ENCODE measurements at places on chromosomes 16 and 17. TPM values are rescaled to one million over a fixed set of nuclear protein-coding genes. Genes with fewer than 3 reads are reported as not detected.

GRCh38 chr17:67281743-67282142 is 36.7 kb upstream of the HELZ start:
- no peak overlapping the region for H3K27ac ChIP-seq
- no peaks in the 10 kb centered on the region for H3K36me3 ChIP-seq
- H3K4me1 ChIP-seq, result no peaks in the 10 kb centered on the region
- DNase-seq, result no peak
- peaks cover 4% of the 10 kb centered on the region for H3K27me3 ChIP-seq

- H3K4me3 ChIP-seq, result no peak overlapping the region
- no peaks in the 10 kb centered on the region for H3K4me1 ChIP-seq
- H3K27ac ChIP-seq, result no peak overlapping the region
Observed at GRCh38 chr17:51595826-51596398, 335.6 kb downstream of the UTP18 start.

GRCh38 chr17:57282296-57282695 is 26.0 kb downstream of the MSI2 start:
- H3K36me3 ChIP-seq, result peaks cover 75% of the 10 kb centered on the region
- peak overlapping the region; percentile 7 for H3K4me3 ChIP-seq
- peak overlapping the region; percentile 66 for H3K27ac ChIP-seq
- H3K4me1 ChIP-seq, result peaks cover 87% of the 10 kb centered on the region
- no peaks in the 10 kb centered on the region for H3K27me3 ChIP-seq
- no peak for DNase-seq

DNA sequence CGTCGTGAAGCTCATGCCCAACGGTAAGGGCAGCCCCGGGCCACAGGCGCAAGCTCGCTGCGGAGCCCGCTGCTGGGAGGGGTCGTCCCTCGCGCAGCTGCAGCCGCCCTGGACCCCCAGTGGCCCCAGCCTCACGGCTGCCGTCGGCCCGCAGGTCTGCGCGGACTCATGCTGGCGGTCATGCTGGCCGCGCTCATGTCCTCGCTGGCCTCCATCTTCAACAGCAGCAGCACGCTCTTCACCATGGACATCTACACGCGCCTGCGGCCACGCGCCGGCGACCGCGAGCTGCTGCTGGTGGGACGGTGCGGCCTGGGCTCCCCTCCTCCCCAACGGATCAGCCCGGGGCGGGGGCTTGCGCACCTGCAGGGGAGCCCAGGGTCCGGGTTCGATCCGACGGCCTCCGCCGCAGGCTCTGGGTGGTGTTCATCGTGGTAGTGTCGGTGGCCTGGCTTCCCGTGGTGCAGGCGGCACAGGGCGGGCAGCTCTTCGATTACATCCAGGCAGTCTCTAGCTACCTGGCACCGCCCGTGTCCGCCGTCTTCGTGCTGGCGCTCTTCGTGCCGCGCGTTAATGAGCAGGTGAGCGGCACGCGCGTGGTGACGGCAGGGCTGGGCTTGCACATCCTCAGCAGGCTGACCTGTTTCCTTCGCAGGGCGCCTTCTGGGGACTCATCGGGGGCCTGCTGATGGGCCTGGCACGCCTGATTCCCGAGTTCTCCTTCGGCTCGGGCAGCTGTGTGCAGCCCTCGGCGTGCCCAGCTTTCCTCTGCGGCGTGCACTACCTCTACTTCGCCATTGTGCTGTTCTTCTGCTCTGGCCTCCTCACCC is 5.8 kb downstream of the SLC5A2 start:
- peak overlapping the region; percentile 82 for H3K4me3 ChIP-seq
- DNase-seq, result no peak
- H3K27me3 ChIP-seq, result peaks cover 8% of the 10 kb centered on the region
- peaks cover 3% of the 10 kb centered on the region for H3K4me1 ChIP-seq
- peaks cover 23% of the 10 kb centered on the region for H3K36me3 ChIP-seq

Gene SMIM22
- not detected for total RNA-seq
